Hepatocyte (in vitro differentiated cells): ENCODE measurements at places on chromosomes 6 and 20. TPM values are rescaled to one million over a fixed set of nuclear protein-coding genes. Genes with fewer than 3 reads are reported as not detected.

DNA sequence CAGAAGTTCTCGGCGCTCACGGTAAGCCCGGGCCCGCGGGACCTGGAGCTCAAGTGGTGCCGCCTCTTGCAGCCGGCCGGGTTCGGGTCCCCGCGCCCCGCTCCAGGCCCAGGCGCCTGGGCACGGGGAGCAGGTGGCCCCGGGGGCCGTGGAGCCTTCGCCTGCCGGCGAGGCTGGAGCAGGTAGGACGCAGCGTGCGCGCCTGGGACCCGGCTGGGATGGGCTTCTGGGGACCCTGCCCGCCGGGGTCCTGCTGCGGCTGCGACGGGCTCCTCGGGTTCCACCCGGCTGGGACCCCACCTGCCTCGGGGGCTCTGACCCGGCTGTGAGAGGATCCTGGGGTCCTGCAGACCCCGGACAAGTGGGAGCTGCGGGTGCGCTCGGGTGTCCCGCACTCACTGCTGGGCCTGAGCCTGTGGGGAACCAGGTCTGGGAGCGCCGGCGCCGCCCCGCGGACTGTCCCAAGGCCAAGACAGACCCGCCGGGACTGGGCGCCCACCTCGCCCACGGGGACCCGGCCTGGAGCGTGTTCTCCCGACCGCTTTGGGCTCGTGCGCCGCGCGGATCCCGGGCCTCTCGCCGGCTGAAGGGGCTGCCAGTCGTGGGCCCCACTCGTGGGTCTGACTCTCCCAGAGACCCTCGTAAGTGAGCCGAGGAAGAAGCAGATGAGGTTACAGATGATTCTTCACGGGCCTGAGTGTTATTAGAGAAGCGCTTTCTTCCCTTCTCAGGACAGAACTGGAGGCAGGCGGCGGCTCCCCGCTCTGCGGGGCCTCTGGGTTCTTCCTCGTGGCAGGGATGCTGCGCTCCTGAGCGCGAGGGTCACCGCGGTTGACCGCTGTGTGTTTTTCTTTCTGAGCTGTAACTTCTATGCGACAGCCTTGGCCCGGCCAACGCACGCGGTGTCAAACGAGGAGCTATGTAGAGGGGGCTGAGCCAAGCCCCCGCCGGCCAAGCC, 729 bp downstream of the SMOC2 start:
- DNase-seq, result no peak

GRCh38 chr20:51003753-51004152, 19.2 kb downstream of the KCNG1 start:
- DNase-seq, result no peak

DNA sequence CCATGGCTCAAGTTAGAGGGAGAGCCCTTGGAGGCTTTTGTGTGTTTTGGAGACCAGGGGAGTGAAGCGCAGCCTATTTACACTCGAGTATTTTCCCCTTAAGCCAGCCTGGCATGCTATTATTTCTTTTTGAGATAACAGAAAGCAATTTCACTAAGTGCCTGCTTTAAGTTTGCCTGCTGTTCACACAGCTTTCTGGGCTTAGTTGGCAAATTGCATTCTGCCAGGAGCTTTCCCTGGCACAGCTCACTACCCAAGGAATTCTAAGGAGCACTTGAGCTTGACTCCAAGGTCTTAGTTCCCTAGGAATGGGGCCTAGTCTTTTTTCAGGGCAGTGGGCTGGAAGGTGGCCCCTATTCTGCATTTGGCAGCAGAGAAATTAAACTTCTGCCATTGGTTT, 19.0 kb upstream of the ASXL1 start:
- DNase-seq, result no peak

PABPC1L gene
- 15.6 and 29.6 TPM in 2 replicates for polyA plus RNA-seq

- DNase-seq, result no peak
Measured at GRCh38 chr6:43772681-43773049, 2.7 kb downstream of the VEGFA start.

- DNase-seq, result no peak
Measured at GRCh38 chr6:80321011-80321410, 214.5 kb downstream of the BCKDHB start.

PPP1R16B gene
- 0.28 TPM in 1 of 2 replicates, not detected in the other for polyA plus RNA-seq

GRCh38 chr20:43736588-43737158, 9.9 kb upstream of the GTSF1L start:
- peak; percentile 23 for DNase-seq

MOG gene
- polyA plus RNA-seq, result not detected in 2 replicates
